ENCODE measurements at places on chromosomes 2 and 18.
A peak's percentile ranks its signal among the peaks of the same experiment; 100 is the strongest.

DNA sequence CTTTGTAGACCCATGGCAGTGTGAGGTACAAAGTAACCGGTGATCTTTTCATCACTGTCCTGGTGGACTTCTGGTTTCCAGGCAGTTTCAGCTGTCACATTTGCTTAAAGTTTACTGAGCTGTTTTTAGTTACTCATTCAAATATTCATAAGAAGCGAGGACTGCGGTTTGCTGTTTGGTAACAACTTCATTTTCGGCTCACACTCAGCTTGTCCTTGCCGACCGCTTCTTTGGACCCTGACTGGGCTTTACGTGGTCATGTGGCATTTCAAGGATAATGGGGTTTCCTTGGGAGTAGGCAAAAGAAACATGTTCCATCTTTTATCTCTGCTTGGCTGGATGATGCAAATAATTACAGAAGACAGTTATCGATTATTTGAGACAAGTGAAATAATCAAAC lies 350.7 kb downstream of the PAX3 start:
- no peaks in the 10 kb centered on the region for H3K27me3 ChIP-seq
- no peak overlapping the region for H3K4me3 ChIP-seq
- no peak for DNase-seq
- no peak overlapping the region for H3K27ac ChIP-seq
- no peaks in the 10 kb centered on the region for H3K36me3 ChIP-seq
- H3K4me1 ChIP-seq = no peaks in the 10 kb centered on the region

- peak overlapping the region; percentile 82 for H3K4me3 ChIP-seq
- no peaks in the 10 kb centered on the region for H3K27me3 ChIP-seq
- no peak overlapping the region for H3K27ac ChIP-seq
- peaks cover 40% of the 10 kb centered on the region for H3K36me3 ChIP-seq
- H3K4me1 ChIP-seq = peaks cover 70% of the 10 kb centered on the region
- DNase-seq = no peak
These were observed 2.0 kb downstream of the GMCL1 start for GRCh38 chr2:69831354-69831905.

- H3K4me1 ChIP-seq = peaks cover 18% of the 10 kb centered on the region
- no peak overlapping the region for H3K4me3 ChIP-seq
- H3K36me3 ChIP-seq = no peaks in the 10 kb centered on the region
- no peak overlapping the region for H3K27ac ChIP-seq
- H3K27me3 ChIP-seq = no peaks in the 10 kb centered on the region
These were observed 14.4 kb downstream of the ITSN2 start for GRCh38 chr2:24345937-24346336.

GRCh38 chr2:106582148-106583143 lies 95.3 kb downstream of the CD8B2 start:
- DNase-seq = peak; percentile 68
- peak overlapping the region; percentile 80 for H3K4me3 ChIP-seq
- H3K4me1 ChIP-seq = peaks cover 12% of the 10 kb centered on the region

- DNase-seq = no peak
- no peak overlapping the region for H3K4me3 ChIP-seq
- peaks cover 14% of the 10 kb centered on the region for H3K27me3 ChIP-seq
These were observed 127.0 kb downstream of the ANTXR1 start for GRCh38 chr2:69139778-69140670.

GRCh38 chr2:166451468-166451867 lies 42.6 kb downstream of the SCN7A start:
- no peak overlapping the region for H3K4me3 ChIP-seq
- no peaks in the 10 kb centered on the region for H3K4me1 ChIP-seq
- no peak for DNase-seq
- no peak overlapping the region for H3K27ac ChIP-seq
- H3K36me3 ChIP-seq = no peaks in the 10 kb centered on the region
- no peaks in the 10 kb centered on the region for H3K27me3 ChIP-seq
